ENCODE measurements at places on chromosomes 5 and 9.

GRCh38 chr5:173530547-173530946 lies 85.9 kb downstream of the BOD1 start:
- no peak overlapping the region for H3K4me3 ChIP-seq
- no peak for DNase-seq
- H3K36me3 ChIP-seq = no peaks in the 10 kb centered on the region
- H3K27ac ChIP-seq = no peak overlapping the region

GRCh38 chr5:54470128-54470527 lies 14.6 kb downstream of the HSPB3 start:
- no peak for DNase-seq
- no peaks in the 10 kb centered on the region for H3K36me3 ChIP-seq
- no peak overlapping the region for H3K27ac ChIP-seq
- H3K4me1 ChIP-seq = no peaks in the 10 kb centered on the region
- no peak overlapping the region for H3K4me3 ChIP-seq

DNA sequence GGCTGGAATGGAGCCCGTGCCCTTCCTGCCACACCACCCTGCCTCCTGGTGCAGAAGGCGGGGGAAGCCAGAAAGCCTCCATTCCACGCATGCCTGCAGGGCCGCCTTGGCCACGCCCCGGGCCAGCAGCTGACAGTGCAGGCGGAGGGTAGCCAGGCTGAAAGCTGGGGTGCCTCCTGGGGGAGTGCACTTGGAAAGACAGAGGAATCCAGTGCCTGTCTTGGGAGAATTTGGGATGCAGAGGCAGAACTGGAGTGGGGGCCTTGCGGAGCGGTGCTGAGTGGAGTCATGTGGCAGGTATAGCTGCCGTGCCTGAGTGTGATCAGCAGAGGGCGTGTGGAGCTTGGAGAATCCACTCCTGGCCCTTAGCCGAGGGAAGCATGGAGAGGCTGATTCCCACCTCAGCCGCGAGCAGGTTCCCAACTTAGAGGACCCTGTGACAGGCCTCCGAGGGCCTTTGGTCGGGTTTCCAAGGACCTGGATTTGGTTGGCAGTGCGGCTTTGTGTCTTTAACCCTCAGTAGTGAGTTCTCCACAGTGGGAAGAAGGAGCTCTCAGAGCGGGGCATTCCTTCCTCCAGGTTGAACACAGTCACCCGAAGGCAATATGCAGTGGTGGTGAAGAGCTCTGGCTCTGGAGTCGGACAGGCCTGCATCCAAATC lies 9.1 kb upstream of the URM1 start:
- no peaks in the 10 kb centered on the region for H3K27me3 ChIP-seq
- peak overlapping the region; percentile 80 for H3K4me3 ChIP-seq
- H3K4me1 ChIP-seq = peaks cover 22% of the 10 kb centered on the region
- H3K27ac ChIP-seq = no peak overlapping the region
- peaks cover 20% of the 10 kb centered on the region for H3K36me3 ChIP-seq

DNA sequence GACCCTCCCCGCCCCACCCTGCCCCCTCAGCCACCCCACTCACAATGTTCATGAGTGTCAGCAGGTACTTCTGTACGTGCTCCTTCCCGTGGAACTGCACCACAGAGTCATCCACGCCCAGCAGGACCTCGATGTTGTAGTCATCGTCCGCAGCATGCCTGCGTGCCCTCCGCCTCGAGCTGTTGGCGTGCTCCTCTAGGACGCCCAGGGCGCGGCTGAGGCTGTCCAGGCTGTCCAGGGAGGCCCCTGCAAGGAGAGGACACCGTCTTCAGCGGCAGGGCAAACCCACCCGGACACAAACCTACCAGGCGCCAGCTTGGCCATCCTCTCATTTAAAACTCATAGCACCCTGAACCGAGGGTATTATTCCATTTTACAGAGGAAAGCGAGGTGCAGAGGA lies 137.8 kb downstream of the ADAMTS2 start:
- no peaks in the 10 kb centered on the region for H3K27me3 ChIP-seq
- no peak overlapping the region for H3K27ac ChIP-seq
- H3K36me3 ChIP-seq = no peaks in the 10 kb centered on the region
- DNase-seq = no peak

GRCh38 chr9:36221667-36222066 lies 30.9 kb downstream of the CLTA start:
- no peak for DNase-seq
- H3K27me3 ChIP-seq = no peaks in the 10 kb centered on the region
- H3K36me3 ChIP-seq = peaks cover 88% of the 10 kb centered on the region
- H3K4me1 ChIP-seq = no peaks in the 10 kb centered on the region

DNA sequence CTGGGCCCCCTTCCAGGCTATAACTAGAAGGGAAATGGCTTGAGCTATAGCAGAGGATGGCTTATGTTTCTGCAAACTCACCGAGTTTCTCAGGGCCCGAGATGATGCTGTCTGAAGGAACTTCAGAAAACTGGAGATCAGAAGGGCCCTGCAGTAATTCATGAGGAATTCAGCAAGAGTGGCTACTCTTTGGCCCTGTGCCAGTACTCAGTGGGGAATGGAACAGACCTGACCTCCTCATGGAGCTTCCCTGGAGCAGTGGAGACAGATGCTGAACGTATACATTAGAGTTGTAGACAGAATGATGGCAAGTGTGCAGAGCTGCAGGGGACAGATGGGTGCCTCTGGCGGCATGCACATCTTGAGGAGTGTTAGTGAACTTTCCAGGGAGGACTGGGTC lies 17.3 kb upstream of the SMIM32 start:
- peaks cover 2% of the 10 kb centered on the region for H3K4me1 ChIP-seq
- no peaks in the 10 kb centered on the region for H3K36me3 ChIP-seq
- no peak for DNase-seq

DNA sequence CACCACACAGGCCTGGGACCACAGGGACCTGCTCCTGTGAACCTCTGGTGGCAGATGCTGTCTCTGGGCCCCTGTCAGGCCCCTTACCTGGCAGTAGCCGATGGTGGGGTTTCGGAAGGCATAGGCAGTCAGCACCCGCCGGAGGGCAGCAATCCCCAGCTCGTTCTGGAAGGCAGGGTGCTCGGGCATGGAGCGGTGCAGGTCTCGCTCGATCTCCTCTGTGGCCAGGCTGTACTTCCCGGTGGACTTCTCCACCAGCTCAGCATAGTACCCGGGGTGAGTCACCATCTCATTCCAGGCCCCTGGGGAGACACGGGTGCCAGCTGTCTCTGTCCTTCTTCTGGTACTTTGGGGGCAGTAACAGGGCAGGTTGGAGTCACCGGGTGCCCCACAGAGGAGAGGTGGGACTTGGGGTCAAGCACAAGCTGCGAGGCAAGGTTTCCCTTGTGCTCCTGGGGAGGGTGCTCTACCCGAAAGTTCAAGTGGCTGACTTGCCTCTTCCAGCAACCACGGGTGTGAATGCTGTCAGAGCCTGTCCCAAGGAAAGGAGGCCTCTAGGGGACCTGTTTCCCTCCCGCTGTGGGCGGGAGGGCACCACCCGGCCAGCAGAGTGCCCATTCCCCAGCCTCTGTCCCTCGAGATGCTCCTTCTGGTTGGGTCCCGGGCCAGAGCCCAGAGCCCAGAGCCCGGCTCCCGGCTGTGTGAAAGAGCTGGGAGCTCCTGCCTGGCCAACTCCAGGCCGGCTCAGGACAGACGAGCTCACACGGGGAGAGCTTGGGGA lies 19.8 kb upstream of the MRNIP start:
- peaks cover 11% of the 10 kb centered on the region for H3K36me3 ChIP-seq
- H3K4me3 ChIP-seq = no peak overlapping the region
- H3K4me1 ChIP-seq = no peaks in the 10 kb centered on the region
- H3K27ac ChIP-seq = no peak overlapping the region
- no peak for DNase-seq

GRCh38 chr5:176735383-176736265 lies 74.7 kb upstream of the UNC5A start:
- H3K27me3 ChIP-seq = peaks cover 86% of the 10 kb centered on the region
- DNase-seq = no peak
- H3K4me3 ChIP-seq = no peak overlapping the region
- peaks cover 9% of the 10 kb centered on the region for H3K4me1 ChIP-seq
- H3K27ac ChIP-seq = no peak overlapping the region

GRCh38 chr5:68226546-68227073 lies 11.1 kb downstream of the PIK3R1 start:
- H3K27ac ChIP-seq = no peak overlapping the region
- H3K27me3 ChIP-seq = no peaks in the 10 kb centered on the region
- no peak for DNase-seq
- H3K36me3 ChIP-seq = peaks cover 23% of the 10 kb centered on the region
- H3K4me1 ChIP-seq = peaks cover 62% of the 10 kb centered on the region
- H3K4me3 ChIP-seq = no peak overlapping the region

DNA sequence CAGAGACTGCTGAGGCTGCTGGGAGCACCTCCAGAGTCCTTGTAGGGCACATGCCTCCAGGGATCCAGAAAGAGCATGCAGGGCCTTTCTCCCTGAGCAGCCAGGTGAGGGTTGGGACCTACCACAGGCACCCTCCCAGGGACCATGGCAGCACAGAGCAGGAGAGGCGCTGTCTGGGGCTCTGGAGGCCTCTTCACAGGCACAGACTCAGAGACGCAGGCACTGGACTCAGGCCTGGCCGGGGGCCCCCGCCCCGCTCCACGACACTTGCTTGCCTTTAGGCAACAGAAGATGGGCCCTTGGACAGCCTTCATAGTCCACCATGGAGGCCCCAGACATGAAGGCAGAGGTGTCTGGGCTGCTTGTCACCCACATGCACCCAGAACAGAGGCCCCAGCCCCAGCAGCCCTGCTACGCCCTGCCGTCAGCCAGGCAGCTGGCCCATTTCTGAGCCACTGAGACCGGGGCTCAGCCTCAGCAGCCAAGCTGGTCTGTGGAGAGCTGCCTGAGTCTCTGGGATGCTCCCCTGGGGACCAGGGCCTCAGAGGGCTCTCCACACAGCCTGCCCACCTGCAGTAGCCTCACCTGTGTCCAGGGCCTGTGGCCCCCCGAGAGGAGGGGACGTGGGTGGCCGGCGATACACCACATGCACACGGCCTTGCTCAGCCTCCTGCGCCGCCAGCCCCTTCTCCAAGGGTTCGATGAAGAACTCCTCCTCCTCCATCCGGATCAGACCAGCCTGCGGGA lies 72.8 kb downstream of the ADAMTS2 start:
- DNase-seq = no peak
- H3K27ac ChIP-seq = no peak overlapping the region
- H3K4me3 ChIP-seq = no peak overlapping the region

DNA sequence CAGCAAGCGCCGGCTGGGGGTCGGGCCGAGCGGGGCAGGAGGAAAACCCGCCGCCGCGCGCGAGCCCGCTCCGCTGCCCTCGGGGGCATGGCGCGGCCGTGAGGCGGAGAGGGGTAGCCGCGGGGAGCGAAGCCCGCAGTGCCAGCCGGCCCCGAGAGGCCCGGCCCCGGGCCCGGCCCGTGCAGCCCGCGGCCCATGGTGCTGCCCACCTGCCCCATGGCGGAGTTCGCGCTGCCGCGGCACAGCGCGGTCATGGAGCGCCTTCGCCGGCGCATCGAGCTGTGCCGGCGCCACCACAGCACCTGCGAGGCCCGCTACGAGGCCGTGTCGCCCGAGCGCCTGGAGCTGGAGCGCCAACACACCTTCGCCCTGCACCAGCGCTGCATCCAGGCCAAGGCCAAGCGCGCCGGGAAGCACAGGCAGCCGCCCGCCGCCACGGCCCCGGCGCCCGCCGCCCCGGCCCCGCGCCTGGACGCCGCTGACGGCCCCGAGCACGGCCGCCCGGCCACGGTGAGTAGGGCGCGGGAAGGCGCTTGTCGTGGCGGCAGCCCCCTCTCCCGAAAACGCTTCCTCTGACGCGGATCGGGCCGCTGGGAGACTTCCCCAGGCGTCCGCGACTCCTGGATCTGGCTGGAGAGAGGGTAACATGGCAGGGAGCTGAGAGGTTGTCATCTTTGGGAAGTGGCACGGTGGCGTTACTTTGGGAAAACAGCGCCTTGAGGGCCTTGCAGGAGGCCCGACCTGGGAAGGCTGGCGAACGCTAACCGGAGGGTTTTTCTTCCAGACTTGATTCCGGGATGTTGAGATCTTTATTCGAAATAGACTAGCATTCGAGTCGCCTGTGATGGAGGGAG lies 523 bp downstream of the MAML1 start:
- no peaks in the 10 kb centered on the region for H3K27me3 ChIP-seq
- no peak for DNase-seq
- H3K4me1 ChIP-seq = peaks cover 26% of the 10 kb centered on the region

DNA sequence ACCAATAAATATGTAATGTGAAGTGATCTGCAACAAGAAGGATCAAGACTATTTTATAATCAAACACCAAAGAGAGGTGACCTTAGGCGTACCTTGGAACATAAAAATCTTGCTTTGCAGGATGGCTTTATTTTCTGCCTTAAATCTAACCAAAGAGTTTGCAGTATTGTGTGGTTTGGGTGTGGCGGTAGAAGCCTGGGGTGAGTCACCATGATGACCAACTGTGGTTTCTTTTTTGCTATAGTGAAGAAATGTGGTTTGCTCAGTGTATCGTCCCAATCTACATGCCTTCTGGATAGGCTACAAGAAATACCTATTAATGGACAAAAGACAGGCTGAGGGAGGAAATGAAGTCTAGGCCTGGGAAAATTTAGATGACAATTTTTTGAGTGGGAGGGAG lies 5.1 kb upstream of the CAST start:
- no peak overlapping the region for H3K4me3 ChIP-seq
- peak; percentile 92 for DNase-seq
- peaks cover 21% of the 10 kb centered on the region for H3K4me1 ChIP-seq
- no peaks in the 10 kb centered on the region for H3K36me3 ChIP-seq

DNA sequence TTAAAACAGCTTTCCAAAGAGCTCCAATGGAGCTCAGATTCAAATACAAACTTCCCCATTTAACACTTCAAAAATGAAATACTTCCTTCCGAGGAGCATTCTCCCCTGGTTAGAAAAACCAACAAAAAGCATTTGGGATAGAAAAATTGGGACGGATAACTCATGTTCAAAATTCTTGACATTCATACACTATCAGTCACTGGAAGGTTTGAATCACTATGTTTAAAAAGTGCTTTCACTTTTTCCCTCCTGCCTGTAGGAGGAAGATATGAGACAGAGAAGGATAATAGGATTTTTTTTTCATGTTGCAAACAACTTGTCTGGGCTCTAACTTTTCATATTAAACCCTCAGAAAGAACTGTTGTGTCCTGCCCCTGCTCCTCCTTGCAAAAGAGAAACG lies 412.0 kb downstream of the ACTL7B start:
- H3K27ac ChIP-seq = no peak overlapping the region
- H3K4me1 ChIP-seq = no peaks in the 10 kb centered on the region
- no peak overlapping the region for H3K4me3 ChIP-seq
- no peak for DNase-seq
- no peaks in the 10 kb centered on the region for H3K27me3 ChIP-seq
- no peaks in the 10 kb centered on the region for H3K36me3 ChIP-seq

GRCh38 chr9:116352958-116353357 lies 199.4 kb downstream of the PAPPA start:
- H3K36me3 ChIP-seq = no peaks in the 10 kb centered on the region
- H3K4me3 ChIP-seq = no peak overlapping the region
- H3K4me1 ChIP-seq = no peaks in the 10 kb centered on the region
- no peak for DNase-seq
- H3K27ac ChIP-seq = no peak overlapping the region

DNA sequence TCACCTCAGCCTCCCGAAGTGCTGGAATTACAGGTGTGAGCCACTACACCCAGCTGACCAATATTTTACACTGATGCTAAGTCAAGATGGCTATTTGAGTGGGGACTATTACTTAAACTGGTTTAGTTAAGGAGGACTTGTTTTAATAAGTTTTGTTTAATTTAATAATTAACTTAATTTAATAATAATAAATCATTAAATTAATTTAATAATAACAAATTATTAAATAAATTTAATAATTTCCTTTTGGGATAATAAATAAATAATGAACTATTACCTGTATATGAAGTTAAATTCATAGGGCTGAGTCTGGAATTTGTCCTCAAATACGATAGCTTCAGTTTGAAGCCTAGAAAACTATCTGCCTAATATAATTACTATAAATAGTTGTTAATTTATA lies 665.1 kb upstream of the COX7C start:
- no peaks in the 10 kb centered on the region for H3K36me3 ChIP-seq
- H3K4me3 ChIP-seq = no peak overlapping the region
- no peak for DNase-seq
- no peaks in the 10 kb centered on the region for H3K27me3 ChIP-seq
- peaks cover 4% of the 10 kb centered on the region for H3K4me1 ChIP-seq
- H3K27ac ChIP-seq = no peak overlapping the region

Data from common myeloid progenitor, CD34-positive (primary cell).